ENCODE measurements at places on chromosomes 3 and 15.

DNA sequence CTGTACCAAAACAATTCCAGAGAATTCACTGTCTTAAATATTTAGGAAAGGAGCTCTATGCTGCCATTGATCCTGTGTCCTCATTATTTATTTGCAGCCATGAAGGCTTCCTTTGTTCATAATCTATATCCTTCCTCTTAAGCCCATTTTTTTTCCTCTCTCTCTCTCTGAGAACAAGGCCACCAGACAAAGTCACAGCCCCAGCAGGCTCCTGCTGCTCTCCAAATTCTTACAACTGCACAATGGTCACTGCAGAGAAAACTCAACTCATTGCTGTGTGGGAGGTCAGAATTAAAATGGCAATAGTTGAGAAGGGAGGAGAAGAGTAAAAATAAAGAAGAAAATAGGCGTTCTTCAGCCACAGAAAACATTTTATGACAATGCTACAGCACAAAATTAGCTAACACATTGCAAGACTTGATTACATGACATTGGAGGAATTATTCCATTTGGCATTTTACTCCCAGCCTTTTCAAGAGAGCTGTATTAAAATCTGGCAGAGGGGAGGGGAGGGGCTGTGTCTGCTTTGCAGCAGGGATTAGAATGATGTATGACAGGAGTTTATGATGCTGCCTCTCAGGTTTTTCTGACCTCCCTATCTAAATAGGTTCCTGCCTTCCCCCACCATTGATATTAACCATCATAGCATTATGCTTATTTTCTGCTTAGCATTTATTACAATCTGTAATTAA is 399.7 kb upstream of the THBS1 start:
- DNase-seq, result no peak

DNA sequence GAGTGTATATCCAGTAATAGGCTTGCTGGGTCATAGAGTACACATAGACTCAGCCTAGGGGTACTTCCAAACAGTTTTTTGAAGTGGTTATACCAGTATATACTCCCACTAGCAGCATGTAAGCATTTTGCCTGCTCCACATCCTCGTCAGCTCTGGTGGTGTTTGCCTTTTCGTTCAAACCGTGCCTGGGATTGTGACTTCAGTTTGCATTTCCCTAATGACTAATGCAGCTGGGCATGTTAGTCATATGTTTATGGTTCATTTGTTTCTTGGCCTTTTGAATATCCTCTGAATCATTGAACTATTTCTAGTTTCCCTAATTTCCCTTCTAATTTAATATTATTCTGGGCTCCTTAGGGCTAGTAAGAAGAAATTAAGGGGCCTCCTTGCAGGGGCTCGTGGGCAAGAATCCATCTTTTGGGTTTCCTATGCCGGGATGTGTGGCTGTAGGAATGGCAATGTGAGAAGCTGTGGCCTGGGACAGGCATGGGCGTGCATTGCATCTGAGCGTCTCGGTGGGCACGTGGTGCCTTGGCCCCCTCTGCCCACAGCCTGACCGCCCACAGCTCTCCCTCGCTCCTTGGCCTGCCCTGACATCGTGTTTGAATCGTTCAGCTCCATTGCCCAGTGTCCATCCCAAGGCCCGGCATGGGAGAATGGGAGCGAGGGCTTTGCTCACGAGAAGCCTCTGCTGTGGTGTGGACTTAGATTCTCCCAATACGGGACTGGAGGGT is 26.4 kb downstream of the FAH start:
- peak; percentile 84 for DNase-seq

GRCh38 chr3:69051756-69052471 is at the start of gene TMF1:
TSS of gene TMF1 (minus strand) at chr3:69052333. CDS start at chr3:69052086, 247 bp downstream.
- peak; percentile 92 for DNase-seq

DNA sequence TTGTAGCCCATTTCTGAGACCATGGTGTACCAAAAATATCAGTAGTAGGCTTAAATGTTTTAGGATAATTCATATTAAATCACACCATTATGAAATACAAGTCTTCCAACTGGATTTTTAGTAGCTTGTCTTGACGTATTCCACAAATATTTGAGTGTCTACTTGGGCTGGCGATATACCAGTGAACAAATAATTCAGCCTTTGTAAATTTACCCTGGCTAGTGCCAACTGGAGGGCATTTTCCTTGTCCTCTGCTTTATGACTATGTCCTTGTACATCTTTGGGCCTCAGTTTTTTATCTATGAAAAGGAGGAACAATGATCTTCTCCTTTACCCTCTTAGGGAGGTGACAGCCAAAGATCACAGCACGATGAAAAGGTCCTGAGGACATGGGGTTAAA is 114.8 kb downstream of the FRMD4B start:
- no peak for DNase-seq

- DNase-seq, result no peak
Observed at GRCh38 chr3:89116476-89116875, 9.1 kb downstream of the EPHA3 start.

DNA sequence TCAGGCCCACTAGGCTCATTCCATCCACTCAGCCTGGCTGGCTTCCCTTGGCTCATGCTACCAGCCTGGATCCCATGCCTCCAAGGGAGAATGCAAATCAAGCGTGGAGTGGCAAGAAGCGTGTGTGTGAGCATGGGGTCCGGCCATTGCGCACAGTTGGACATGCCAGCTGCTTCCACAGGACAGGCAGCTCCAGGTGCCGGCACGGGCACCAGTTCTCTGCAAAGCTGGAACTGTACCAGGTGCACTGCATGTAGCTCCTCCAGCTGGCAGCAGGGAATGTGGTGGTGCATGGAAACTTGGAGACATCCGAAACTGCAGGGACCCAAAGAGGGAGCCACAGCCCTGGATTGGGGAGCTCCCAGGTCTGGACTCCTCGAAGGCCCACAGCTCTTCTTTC is 449.8 kb downstream of the EPHA6 start:
- DNase-seq, result no peak

GRCh38 chr3:177725165-177725564 is 527.9 kb upstream of the TBL1XR1 start:
- DNase-seq, result no peak

- no peak for DNase-seq
Observed at GRCh38 chr3:153906366-153906765, 214.8 kb upstream of the ARHGEF26 start.

DNA sequence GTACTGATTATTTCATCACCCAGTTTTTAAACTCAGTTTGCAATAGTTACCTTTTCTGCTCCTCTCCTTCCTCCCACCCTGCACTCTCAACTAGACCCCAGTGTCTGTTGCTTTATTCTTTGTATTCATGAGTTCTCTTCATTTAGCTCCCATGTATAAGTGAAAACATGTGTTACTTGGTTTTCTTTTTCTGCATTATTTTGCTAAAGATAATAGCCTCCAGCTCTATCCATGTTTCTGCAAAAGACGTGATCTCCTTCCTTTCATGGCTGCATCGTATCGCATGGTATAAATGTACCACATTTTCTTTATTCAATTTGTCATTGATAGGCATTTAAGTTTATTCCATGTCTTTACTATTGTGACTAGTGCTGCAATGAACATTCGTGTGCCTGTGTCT is 79.0 kb downstream of the NAALADL2 start:
- no peak for DNase-seq

DNA sequence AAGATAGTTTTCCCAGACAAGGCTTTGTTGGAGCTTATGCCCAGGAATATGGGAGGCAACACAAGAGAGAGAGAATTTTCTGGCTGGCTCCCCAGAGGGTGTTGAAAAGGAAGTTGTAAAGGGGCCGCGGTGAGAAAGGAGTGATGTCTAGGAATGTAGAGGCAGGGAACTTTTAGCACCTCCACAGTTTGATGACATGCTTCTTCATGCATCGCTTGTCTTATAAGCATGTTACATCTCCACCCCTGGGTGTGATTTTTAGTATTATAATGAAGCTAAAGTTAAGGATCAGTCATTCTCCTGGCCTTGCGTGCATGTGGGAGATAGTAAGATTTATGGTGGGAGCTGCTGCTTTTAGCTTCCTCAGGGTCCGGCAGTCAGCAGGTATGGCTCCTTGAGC is 32.8 kb upstream of the TF start:
- no peak for DNase-seq

GRCh38 chr3:11564577-11565001 is 79.1 kb downstream of the VGLL4 start:
- no peak for DNase-seq

GRCh38 chr3:31445701-31446100 is 87.0 kb upstream of the STT3B start:
- no peak for DNase-seq

DNA sequence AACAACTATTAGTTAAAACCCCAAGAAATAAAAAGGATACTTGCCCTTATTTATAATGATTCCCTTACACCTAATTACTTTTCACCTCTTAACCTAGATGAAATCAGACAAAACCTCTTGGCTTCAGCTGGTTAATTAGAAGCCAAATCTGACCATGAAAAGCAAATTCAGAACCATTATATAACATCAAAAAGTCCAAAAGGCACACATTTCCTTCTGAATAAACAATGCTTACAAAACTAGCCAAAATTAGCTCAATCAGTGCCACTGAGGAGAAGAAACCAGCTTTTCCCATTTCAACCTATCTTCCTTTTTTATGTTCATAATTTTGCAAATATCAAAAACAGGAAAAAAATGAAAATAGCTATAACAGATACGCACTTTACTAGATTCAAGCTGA is 3.2 kb downstream of the EHHADH start:
- DNase-seq, result no peak

DNA sequence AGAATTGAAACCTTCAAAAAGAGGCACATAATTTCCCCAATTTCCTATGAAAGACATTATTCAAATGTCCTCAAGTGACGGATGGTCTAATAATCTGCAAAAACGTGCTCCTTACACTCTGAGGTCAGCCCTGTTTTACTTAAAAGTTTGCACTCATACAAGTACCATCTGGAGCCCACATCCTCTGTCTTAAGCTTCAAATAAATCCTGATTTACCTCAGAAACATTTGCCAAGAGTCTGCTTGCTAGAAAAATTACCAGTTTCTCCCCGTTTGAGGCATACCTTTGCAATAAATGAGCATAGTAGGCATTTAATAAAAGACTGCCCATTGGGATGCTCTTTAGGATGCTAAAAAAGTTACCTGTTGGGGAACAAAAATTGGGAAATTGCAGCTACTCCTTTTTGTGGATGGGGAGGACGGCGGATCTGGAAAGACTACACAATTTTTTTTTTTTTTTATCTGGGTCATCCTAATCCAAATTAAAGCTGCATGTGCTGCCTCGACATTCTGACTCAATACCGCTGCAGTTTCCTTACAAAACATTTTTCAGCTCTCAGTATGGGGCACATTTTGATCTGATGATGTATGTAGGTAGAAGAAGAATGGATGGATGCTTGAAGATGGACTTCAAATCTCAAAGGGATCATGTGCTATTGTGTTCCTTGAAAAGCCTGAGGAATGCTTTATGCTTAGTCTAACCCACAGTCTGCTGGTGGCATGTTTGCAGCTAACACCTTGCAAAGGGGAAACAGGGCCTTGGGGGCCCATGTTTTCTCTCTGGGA is 233.7 kb upstream of the ADAMTS9 start:
- DNase-seq, result no peak

GRCh38 chr3:41430391-41430790 is 231.1 kb downstream of the CTNNB1 start:
- DNase-seq, result no peak

DNA sequence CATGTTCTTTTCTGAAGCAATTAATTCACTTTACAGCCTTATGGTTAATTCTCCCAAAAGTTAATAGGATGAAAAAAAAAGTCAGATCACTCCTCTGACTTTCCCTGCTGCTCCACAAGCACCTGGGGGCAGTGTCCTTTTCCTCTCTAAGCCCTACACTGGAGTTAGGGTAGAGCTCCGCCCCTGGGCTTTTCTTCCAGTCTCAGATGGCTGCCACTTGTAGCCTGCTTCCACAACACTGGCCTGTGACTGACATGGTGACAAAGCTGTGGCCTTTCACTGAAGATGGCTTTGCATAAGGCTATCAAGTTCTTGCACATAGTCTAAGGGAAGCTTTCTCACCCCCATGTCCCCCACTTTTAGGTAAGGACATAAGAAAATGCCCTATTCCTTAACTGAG is 1.3 kb upstream of the MON1A start:
- peak; percentile 6 for DNase-seq

- no peak for DNase-seq
Observed at GRCh38 chr3:45462522-45463265, 74.3 kb downstream of the LARS2 start.

GRCh38 chr15:55003965-55004873 is 192.5 kb downstream of the RSL24D1 start:
- no peak for DNase-seq

DNA sequence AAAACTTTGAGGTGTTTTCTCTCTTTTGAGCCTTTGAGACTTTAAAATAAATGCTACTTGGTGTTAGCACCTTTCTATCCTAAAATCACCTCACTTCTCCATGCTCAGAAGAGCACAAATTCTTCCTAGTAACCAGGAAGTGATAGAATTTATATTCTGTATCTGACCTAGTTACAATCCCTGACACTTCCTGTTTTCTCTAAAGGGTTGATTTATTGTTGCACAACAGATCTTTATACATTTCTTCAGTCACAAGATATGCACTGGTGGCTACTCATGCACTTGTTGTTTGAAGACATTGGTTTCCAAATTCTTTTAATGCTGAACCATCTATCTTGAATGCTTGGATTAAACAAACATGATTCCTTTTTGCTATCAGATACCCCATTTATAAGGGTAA is 47.2 kb upstream of the CNTN3 start:
- no peak for DNase-seq

GRCh38 chr3:64163755-64164148 is 61.5 kb downstream of the PRICKLE2 start:
- no peak for DNase-seq

DNA sequence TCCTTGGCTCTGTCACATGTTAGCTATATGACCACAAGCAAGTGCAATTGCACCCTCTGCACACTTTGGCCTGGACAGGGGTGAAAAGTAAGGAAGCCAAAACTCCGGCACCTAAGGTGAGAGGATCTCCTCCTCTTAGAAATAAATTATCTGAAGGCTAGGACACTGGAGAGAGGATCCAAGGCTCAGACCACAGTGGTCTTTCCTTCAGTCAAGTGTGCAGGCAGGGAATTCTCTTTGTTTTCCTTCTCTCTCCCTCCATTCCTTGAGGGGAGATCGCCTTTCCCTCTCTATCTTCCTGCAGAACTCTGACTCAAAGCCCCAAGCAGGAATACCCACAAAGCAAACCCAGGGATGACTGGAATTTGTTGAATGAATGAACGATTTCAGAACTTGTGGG is 3.1 kb upstream of the MEGF11 start:
- DNase-seq, result no peak

DNA sequence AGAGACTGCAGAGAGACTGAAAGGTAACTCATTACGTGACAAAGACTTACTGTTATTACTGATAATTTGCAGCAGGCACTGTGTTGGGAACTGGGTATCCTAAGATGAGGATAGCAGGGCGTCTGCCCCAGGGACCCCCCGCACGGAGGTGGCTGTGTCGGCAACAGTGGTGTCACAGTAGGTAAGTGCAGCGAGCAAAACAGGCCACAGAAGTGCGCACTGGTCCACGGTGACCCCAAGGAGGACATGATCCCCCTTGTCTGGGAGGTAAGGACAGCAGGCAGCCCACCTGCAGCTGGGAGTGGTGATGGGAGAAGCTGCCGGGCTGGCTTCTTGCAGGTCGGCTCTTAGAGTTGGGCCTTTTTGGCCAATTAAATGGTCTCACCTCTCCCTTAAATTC is 82.9 kb downstream of the FAM43A start:
- no peak for DNase-seq
